ENCODE measurements at places on chromosomes 4 and X. TPM values are rescaled to one million over a fixed set of nuclear protein-coding genes. Genes with fewer than 3 reads are reported as not detected.

The EMCN gene
- 0.11 TPM for total RNA-seq

The CMC4 gene
- 5.5 TPM for total RNA-seq

The XAGE1A gene
- total RNA-seq: not detected

The MAGEE2 gene
- 0.54 TPM for total RNA-seq

The BANK1 gene
- total RNA-seq: 0.14 TPM

The FRYL gene
- total RNA-seq: 40.8 TPM

The C1QTNF7 gene
- total RNA-seq: 0.38 TPM

The CYP4V2 gene
- total RNA-seq: 16.5 TPM

The SNCA gene
- 44.9 TPM for total RNA-seq

The NUDT11 gene
- total RNA-seq: 26.4 TPM

The FAM9A gene
- total RNA-seq: 2.3 TPM

The G6PD gene
- 19.5 TPM for total RNA-seq

The BTK gene
- not detected for total RNA-seq

GRCh38 chr4:175514174-175514573, 297.9 kb downstream of the GPM6A start:
- peak; percentile 44 for ATAC-seq

GRCh38 chr4:154807042-154807630, 26.1 kb downstream of the RBM46 start:
- no peak for ATAC-seq

- ATAC-seq: no peak
Observed at GRCh38 chrX:16651391-16652024, 1.6 kb downstream of the S100G start.

DNA sequence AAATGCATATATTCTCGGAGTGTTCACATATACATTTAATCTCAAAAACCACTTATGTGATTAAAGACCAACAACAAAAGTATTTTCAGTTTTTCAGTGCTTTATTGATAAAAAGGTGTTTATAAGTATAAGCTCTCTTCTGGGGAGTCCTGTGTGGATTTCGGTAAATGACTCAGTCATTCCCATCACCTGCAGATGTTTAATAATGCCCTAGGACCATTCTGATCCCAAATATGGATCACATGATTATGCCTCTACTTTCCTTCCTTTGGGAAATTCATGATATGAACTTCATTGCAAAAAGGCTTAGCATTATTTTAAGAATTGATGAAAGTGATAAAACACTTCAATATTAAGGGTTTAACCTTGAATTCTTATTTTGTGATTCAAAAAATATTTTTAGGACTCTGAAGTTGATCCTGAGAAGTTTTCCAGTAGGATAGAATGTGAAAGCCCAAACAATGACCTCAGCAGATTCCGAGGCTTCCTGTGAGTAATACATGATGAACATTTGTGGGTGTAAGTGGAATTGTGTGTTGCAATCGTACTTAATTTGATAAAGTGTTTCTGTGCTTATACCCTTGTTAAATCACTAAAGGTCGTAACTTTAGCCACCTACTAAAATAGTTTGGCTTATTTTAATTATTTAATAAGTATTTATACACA, 40.2 kb downstream of the ATP10D start:
- ATAC-seq: no peak

DNA sequence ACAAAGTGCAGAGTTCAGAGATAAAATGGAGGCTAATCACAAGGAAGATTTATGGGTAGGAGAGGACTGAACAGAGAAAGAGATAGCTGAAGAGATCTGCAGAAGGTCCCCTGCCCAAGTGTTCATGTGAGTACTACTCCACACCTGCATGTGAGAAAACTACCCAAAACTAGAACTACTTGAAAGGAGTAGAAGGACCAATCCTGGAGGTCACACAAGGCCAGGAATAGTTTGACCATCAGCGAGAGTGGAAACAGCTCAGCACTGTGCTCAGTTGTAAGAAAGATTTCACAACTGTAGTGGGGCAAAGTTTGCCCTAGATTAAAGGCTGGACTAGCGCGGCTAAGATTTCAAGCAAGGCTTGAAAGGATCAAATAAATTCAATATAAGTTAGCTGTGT, 422.7 kb upstream of the LCORL start:
- no peak for ATAC-seq

DNA sequence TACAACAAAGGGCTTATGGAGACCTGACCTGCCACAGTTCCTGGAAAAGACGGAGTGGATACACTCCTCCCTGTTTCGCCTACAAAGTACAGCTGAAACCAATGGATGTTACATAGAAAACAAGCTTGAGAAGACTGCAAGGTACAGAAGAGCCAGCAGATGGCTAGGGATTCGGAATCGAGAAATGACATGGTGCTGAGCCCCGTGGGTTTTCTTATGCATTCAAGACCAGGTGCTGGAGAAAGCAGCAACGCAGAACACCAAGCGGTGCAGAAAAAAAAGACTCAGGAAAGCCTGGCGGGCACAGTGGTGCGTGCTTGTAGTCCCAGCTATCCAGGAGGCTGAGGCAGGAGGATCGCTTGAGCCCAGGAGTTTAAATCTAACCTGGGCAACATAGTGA, 13.8 kb downstream of the TIMM17B start:
- peak; percentile 23 for ATAC-seq

DNA sequence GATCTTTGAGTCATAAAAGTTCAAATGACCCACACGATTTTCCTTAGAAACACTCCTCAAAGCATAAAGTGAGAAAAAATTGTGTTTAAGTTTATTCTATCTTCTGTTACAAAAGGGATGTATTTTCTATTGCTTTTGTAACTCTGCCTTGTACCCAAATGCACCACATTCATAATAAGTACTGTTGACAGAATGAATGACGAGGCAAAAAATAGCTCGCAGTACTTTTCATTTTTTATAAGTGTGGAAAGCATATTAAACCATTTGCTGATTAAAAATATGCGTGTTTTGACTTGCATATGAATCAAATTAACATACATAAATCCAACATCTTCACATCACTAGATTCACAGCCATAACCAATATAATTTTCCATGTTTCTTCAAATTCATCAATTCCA, 11.2 kb upstream of the TSPAN5 start:
- no peak for ATAC-seq

DNA sequence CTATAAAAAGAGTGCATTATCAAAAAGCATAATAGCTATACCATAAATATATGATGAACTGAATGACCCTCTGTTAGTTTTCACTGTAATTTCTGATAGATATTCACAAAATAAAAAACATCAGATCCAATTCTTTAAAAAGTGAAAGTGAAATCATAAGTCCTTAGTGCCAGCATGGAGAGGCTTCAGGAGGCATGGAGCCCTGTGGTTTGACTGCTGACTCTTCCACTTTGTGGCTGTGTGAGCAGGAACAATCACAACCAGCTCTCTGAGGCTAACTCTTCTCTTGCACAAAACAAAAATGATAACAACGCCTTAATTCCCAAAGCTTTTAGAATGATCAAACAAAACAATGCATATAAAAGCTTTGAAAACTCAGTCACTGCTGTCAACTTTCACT, 1143.9 kb downstream of the PDHA2 start:
- ATAC-seq: no peak

DNA sequence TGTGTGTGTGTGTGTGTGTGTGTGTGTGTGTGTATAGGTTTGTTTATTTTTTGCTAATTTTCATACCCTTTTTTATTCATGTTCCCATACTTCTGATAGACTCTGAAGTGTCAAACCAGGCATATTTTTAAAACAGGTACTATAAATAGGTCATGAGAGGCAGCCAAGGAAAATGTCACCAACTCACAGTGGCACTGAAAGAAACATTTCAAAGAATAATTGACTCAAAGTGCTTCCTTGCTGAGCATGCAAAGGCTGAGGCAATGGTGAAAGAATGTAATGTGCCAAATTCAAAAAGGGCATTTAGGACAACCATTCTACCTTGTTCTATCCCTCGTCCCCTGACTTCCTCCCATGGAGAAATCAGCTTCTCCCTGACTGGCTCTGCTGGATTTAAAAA, 95.5 kb downstream of the EIF4E start:
- no peak for ATAC-seq

DNA sequence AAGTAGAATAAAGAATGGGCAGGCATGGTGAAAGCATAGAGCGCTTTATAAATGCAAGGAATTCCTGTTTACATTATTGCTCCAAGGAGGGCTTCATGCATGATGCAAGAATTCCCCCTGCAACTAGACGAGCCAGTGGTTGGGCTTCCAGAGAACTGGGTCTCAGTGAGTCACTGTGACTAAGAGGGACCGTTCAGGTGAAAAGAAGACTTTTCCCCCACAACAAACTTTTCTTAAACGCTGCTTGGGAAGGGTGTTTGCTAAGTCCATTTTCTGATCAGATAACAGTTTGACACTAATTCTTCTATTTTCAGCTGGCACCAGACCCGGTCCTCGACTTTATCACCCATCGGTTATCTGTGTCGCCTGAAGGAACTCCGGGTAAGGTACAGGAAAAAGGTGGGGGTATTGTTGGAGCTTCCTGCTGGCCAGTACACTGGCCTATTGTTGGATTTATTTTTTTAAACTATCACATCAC, 40.1 kb downstream of the LDB2 start:
- ATAC-seq: no peak

DNA sequence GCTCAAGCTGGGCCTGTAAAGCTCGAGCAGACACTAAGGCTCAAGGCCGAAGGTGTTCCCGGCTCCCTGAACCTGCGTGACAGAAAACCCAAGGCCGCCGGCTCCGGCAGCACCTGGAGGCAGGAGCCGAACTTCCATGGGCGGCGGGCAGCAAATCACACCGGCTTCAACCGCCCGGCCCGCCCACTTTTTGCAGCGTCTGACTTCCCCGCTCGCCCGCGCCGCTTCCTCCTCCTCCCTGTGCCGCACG, 940 bp upstream of the NSD2 start:
- peak; percentile 55 for ATAC-seq

DNA sequence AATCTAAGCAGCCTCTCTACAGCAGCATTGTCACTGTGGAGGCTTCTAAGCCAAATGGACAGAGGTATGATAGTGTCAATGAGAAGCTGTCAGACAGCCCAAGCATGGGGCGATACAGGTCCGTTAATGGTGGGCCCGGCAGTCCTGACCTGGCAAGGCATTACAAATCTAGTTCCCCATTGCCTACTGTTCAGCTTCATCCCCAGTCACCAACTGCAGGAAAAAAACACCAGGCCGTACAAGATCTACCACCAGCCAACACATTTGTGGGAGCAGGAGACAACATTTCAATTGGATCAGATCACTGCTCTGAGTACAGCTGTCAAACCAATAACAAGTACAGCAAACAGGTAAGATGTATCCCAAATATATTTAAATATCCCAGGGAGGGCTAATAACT, 4.1 kb downstream of the PCDH7 start:
- ATAC-seq: no peak

DNA sequence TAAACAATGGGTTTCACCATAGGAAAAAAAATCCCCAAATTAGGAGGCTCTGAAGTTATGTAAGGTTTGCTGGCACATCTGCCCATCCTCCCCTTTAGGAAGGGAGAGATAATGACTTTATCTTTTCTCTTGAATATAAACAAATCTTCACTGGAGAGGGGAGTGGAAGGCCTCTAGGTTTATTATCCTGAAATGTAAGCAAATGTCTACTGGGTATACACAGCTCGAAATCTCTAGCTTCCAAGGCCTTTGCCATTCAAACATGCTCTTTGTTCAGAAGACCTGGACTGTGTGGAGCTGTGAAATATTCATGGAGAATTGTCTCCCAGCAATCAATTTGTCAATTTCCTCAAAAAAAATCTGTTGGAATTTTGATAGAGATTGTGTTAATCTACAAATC, 21.7 kb upstream of the MED14 start:
- ATAC-seq: no peak

GRCh38 chr4:18754180-18754579, 732.6 kb upstream of the LCORL start:
- no peak for ATAC-seq

DNA sequence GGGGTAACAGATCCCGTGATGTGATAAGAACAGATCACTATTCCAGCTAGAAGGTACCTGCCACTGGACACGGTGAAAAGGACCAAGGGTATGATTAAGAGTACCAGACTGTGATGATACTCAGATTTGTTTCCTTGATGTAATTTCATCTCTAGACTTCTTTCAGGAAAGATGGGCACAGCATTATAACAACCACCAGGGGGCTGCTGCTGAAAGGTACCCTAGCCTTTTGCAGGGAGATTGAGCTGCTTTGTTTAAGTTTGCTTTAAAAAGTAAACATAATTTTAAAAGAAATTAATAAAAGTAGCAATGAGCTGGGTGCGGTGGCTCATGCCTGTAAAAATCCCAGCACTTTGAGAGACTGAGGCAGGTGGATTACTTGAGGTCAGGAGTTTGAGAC, 145.4 kb downstream of the EMCN start:
- no peak for ATAC-seq

GRCh38 chr4:98680806-98681205, 22.4 kb upstream of the TSPAN5 start:
- ATAC-seq: no peak
